ENCODE measurements at places on chromosomes 12 and 14.
A peak's percentile ranks its signal among the peaks of the same experiment; 100 is the strongest.

DNA sequence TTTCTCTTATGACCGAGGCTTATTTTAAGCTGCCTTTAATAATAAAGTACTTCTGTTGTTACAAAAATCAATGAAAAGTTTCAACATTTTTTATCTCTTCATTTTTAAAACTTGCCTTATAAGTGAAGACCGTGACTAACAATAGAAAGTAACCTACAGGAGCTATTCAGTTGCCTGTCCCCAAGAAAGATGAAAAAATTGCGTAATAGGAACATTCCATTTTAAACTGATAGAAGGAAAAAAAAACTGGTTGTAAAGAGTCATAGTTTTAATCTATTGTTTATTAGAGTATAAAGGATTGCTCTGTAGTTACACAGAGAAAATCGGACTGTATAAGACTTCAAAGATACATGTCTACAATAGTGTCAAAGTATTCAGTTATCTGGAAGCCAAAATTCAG, 83.3 kb downstream of the DAAM1 start:
- no peak for DNase-seq

- no peak for DNase-seq
Observed at GRCh38 chr12:130827432-130827831, 11.6 kb downstream of the STX2 start.

DNA sequence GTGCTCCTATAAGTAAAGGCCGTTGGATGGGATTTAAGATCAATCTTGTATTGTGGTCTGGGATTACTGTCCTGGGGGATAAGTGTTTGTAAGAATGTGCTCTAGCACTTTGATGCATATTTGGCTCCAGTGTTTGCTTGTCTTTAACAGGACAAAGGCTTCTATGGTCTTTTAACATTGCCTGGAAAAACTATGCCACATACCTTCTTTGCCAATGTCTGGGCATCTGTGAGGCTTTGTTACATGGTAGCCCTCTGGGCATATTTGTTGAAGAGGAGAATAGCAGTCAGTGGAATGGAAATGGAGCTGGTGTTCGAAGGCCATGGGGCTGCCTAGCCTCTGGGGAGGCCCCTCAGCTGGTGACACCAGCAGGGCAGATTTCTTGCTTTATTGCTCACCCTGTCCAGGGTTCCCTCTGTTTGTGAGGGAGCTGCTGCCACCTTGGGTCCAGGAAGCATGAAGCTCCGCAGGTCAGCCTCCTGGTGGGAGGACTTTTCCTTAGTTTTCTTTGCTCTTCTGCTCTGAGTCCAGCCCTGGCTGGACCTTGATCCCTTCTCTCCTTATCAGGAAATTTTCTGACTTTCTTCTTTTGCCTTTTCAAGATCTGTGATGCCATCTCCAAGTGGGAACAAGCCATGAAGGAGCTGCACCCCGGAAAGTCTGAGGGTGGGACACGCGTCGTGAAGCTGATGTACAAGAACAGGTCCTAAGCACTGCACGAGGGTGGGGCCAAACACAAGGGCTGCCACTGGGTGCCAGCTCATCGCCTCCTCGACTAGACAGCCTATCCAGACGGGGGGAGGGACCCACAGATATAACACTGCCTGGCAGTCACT, 19.5 kb downstream of the PIGH start:
- DNase-seq, result no peak

DNA sequence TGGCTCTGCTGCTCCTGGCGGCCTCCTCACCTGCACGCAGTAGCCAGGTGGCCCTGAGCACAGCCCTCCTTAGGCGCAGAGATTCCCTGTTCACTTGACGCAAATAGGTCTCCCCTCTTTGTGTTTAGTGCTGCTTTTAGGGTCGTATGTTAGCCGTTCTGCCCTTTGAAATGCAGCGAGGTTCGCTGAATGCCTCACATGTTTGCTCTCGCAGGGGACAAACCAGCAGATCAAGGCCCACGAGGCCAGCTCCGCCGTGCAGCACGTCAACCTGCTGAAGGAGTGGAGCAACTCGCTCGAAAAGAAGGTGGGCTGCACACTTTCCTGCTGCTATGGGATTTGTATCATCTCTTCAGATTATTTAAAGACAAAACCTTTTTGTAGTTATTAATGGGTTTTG, 31.4 kb upstream of the AMN start:
- DNase-seq, result no peak

DNA sequence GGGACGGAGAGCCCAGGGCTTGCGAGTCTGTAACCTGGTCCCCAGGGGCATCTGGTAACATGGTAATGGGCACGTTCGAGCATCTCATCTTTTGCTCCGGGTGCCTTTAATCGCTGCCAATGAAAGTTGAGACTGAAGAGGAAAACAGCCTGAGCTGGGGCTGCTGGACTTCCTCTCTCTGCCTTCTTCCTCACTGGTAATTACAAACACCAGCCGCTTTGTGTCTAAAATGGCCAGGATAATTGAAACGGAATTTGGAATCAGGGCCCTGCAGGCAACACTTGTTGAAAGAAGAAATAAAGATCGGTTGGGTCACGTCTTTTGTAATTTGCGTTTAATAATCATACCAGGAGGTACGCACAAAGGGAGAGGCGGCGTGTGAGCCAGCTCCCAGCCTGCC, 51.5 kb upstream of the GPATCH2L start:
- no peak for DNase-seq

DNA sequence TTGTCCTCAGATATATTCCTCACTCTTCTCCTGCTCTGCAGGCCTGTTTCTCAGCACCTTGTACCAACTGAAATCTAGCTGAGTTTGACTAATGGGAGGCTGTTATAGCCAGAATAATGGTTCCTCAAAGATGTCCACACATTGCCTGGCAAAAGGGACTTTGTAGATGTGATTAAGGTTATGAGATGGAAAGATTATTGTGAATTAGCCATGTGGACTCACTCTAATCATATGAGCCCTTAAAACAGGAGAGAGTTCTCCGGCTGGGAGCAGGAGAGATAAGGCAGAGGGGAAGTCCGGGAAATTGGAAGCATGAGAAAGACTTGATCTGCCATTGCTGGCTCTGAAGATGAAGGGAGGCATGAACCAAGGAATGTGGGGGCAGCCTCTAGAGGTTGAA, 40.0 kb upstream of the KTN1 start:
- no peak for DNase-seq

DNA sequence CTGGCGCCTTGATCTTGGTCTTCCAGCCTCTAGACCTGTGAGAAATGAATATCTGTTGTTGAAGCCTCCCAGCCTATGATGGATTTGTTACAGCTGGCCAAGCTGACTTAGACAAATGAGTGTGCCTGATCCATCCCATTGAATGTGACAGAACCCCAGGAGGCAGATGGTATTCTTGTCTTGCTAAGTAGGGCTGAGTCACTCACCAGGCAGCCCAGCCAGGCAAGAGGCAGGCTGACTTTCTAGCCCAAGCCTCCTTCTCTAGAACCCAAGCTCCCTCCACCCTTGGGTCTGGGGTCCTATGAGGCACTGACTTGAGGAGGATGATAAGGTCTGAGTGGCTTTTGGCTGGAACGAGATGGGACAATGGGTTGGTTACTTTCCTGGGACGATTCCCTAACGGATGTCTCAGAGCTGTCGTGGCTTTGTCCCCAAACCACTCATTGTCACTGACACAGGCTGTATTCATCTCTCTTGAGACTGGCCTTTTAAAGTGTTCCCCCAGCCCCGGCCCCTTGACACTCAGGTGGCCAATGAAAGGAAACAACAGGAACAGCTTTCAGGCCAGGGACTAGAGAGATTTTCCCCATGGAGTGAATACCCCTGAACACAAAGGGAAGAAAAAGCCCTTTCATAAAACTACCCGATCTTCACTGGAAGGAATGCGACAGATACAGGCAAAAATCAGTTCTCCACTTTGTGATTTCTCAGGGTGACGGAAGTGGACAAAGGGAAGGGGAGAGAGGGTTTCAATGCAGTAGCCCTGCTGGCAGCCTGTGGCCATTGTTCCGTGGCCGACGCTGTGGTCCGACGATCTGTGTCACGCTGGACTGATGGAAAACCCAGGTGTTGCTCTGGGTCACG, 264.2 kb downstream of the AACS start:
- no peak for DNase-seq

- DNase-seq, result no peak
Observed at GRCh38 chr12:15688202-15688736, 100.9 kb downstream of the EPS8 start.

- no peak for DNase-seq
Observed at GRCh38 chr14:90345239-90345557, 13.5 kb upstream of the NRDE2 start.

GRCh38 chr12:39364196-39364595, 78.7 kb downstream of the KIF21A start:
- DNase-seq, result no peak

- DNase-seq, result no peak
Observed at GRCh38 chr14:28875934-28876571, 109.5 kb downstream of the FOXG1 start.

- DNase-seq, result no peak
Observed at GRCh38 chr12:99431203-99431602, 216.3 kb upstream of the GARIN6 start.

DNA sequence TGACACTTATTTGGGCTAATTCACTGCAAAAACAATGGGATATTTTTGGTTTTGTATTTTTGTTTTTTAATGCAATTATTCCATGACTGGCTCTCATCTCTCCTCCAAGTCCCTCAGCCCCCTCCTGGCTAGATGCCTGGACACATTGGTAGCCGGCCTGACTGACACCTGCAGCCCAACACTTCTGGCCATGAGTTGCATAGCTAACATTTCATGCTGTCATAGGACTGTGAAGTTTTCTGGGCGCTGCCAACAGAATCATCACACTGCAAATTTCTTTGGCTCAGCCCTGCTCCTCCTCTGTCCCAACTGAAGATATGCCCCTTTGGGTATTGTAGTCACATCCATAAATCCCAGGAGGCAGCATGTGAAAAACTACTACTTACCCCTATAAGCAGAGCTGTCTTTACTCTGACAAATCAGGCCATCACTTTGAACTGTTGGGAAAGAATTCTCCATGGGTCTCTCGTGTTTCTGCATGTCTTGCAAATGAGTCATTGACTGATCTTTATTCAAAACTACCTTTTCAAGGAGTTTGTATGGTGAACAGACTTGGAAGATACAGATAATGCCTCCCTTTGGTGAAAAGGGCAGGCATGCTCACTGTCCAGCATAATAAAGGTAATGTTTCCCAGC, 126.7 kb upstream of the LGR5 start:
- no peak for DNase-seq

GRCh38 chr12:77667101-77667500, 163.6 kb upstream of the NAV3 start:
- no peak for DNase-seq

- DNase-seq, result peak; percentile 63
Observed at GRCh38 chr12:68113644-68114043, 45.9 kb downstream of the IFNG start.

DNA sequence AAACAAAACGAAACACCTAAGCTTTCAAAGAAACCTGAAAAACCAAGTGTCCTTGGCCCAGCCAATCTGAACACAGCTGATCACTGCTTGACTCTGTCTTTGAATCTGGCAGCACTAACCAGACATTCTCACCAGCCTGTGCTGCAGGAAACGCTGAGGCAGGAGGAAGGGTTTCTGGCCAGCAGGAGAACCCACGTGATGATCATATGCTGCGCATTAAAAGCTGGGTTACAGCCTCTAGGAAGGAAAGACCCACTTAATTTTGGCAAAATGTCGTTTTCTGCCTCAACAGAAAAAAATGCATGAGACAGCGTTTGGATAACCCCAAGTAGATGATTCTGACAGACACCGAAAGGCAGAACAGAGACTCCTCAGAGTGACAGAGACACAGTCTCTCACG, 9.8 kb downstream of the APPL2 start:
- DNase-seq, result peak; percentile 57

GRCh38 chr14:51603495-51603894, 48.2 kb upstream of the FRMD6 start:
- DNase-seq, result no peak

GRCh38 chr12:2640281-2640680, 154.5 kb upstream of the FKBP4 start:
- no peak for DNase-seq

DNA sequence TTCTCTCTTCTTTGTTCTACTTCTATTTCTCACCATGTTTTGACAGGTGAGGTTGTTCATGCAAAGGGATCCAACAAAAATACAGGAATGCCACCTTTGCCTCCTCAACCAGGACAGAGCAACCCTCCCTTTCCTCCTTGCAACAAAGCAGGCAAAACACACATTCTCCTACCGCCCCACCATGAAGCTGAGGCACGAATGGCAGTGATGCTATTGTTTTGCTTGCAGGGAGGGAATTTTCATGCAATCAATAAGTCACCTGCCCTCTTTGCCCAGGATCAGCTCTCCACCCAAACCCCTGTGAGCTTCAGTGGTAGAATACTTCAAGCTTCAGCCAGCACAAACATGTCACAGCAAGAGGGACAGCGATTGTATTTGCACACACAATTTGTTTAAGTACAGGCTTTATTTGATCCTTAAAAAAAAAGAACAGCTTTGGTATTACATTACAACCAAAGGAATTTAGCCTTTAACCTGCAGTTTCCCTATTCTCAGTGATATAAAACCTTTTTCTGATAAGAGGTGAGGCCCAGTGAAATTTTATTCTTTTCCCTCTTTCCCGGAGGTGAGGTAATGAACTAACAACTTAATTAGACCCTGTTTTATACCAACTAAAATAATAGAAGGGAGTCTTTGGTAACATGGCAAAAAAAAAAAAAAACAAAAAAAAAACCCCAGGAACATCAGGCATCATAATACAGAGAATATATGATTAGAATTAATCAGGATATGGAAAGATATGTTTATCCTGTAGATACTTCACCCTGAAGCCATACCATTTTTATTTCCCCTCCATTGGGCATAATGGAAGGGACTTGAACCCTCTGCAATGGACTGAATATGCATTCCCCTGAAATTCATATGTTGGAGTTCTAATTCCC, 87.0 kb upstream of the EEA1 start:
- no peak for DNase-seq

DNA sequence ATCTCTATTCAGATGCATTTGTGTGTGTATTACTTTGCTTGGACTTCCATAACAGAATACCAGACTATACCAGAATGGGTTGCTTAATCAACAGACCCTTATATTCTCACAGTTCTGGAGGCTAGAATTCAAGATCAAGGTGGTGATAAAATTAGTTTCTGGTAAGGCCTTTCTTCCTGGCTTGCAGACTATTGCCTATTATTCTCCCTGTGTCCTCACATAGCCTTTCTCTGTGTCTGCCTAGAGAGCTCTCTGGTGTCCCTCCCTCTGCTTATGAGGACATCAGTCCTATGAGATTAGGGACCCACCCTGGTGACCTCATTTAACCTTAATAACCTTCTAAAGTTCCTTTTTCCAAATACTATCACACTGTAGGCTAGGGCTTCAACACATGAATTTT, 106.0 kb downstream of the FAR2 start:
- no peak for DNase-seq

- DNase-seq, result no peak
Observed at GRCh38 chr14:31336646-31337045, 83.7 kb downstream of the HEATR5A start.

Data from activated CD4-positive, alpha-beta T cell treated with anti-CD3 and anti-CD28 coated beads, Interleukin-2, amount 50 U/mL, for 16 hours (primary cell).